ENCODE measurements at places on chromosomes 6 and 20. TPM values are rescaled to one million over a fixed set of nuclear protein-coding genes. Genes with fewer than 3 reads are reported as not detected.

The COL9A1 gene
- 0.31 TPM for total RNA-seq

The FAM83C gene
- total RNA-seq = not detected

DNA sequence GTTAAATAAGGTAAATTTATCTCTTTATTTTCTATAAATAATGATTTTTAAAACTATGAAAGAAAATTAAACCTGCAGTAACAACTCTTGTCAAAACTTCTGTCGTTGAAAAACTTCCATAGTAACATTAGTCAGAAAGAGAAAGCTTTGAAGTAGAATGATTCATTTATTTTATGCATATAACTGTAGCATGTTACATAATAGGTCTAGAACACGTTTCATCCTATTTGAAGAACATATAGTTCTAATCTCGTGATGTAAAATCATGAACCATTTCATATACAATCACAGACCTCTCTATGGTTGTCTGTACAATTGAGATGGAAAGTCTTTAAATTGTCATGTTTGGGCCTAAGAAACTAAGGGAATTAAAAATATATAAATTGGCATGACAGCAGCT, 61.3 kb upstream of the MYLIP start:
- no peak for DNase-seq

The DSP gene
- total RNA-seq = 210 TPM

The DTD1 gene
- 20.9 TPM for total RNA-seq

The ZBTB46 gene
- total RNA-seq = 13.6 TPM

The ABHD16B gene
- not detected for total RNA-seq

DNA sequence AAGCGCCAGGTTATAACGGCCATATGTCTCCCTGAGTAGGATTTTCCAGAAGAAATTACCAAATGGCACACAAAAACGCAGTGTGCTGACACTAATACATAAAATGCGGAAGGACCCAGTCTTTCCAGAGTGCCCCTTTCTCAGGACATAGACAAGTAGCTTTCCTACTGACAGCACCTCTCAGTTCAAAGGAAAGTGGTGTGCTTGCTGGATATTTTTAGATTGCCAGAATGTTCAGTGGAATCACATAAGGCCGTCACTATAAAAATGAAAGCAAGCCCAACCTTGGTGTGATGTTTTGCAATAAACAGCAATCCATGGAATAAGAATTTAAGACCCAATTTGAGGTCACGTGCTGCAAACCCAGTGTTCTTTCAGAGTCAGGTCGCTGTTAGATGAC, 135.5 kb upstream of the AGPAT4 start:
- no peak for DNase-seq

DNA sequence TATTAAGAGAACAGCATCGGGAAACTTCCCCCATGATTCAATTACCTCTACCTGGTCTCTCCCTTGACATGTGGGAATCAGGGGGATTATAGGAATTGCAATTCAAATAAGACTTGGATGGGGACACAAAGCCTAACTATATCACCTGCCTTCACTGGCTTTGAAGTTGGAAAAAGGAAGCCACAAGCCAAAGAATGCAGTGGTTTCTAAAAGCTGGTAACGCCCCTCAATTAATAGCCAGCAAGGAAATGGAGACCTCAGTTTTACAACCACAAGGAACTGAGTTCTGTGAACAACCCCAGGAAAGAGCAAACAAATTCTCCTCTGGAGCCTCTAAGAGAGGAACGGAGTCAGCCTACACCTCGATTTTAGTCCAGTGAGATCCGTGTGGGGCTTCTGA, 244.1 kb downstream of the TFAP2A start:
- no peak for DNase-seq

The CDSN gene
- total RNA-seq = not detected

The SYCP2 gene
- 0.88 TPM for total RNA-seq

The C20orf96 gene
- 12.6 TPM for total RNA-seq

- no peak for DNase-seq
These were observed 115.3 kb upstream of the ID4 start for GRCh38 chr6:19721766-19722377.

DNA sequence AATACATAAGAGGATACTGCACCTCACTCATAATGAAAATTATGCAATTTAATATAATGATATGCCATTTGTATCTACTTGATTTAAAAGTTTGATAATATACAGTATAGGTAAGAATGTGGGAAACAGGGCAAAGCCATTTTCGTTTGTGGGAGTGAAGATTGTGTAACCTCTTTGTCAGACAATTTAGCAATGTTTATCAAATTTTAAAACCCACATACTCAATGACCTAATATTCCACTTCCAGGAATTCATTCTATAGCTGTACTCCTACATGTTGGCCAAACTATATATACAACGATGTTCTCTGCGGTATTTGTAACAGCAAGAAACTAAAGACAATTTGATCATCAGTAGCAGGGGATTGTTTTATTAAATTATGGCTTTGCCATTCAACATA, 17.8 kb upstream of the FKBP5 start:
- DNase-seq = no peak

GRCh38 chr20:52429029-52429428, 237.4 kb upstream of the ZFP64 start:
- DNase-seq = no peak

- DNase-seq = no peak
These were observed 30.6 kb downstream of the MOCS1 start for GRCh38 chr6:39903656-39904055.

DNA sequence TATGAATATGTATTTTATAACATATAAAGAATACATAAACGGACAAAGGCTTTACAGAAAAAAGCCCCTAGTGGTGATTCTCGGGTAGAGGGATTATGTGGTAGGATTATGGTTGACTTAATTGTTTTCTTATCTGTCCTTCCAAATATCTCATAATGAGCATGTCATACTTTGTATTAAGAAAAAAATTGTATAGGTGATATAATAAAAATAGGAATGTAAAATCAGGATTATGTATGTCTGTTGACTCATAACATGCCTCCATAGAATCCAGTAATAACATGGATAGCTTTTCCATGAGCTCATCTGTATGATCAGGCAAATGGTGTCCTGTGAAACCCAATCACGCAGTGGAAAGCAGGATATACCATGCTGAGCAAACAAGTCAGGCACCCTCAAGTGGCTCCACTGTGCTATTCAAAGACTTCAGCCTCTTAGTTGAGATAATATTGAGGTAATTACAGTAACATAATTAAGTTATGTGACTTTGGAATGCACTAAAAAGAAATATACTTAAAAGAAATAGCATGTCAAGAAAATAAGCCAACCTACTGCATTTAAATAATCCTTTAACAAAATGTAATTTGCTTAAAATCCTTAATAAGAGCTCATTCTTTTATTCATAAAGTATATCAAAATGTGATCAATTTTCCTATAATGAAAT, 39.6 kb upstream of the PRELID3B start:
- no peak for DNase-seq

The GJA10 gene
- not detected for total RNA-seq

GRCh38 chr6:11368760-11369159, 136.3 kb upstream of the NEDD9 start:
- DNase-seq = no peak

Measured in type B pancreatic cell (in vitro differentiated cells).